Stimulated activated memory B cell treated with anti-CD40 and anti-IgM and Interleukin-4, amounts not matched to agents 10 μg/mL and 1 μg/mL and 100 μg/mL, for 72 hours (primary cell): ENCODE measurements at places on chromosomes 4 and X.
A peak's percentile ranks its signal among the peaks of the same experiment; 100 is the strongest.

- no peak for ATAC-seq
These were observed 42.2 kb downstream of the SMIM20 start for GRCh38 chr4:25956260-25956659.

DNA sequence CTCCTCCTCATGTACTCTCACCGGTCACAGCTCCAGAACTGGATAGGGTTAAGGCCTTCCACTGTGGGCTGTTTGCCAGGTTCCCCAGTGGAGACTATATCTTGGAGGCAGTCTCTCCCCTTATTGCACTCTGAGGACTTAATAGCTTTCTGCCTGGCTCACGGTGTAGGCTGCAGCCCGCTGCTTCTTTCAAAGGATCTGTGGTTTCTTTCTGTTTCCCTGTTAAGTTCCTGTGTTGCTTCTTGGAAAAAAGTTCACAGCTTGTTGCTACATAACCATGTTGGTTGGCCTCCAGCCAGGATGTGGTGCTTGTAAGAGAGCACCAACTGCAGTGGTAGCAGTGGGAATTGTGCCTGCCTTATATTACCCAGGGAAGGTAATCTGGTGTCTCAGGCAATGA lies 24.9 kb upstream of the ZDHHC15 start:
- ATAC-seq = no peak

DNA sequence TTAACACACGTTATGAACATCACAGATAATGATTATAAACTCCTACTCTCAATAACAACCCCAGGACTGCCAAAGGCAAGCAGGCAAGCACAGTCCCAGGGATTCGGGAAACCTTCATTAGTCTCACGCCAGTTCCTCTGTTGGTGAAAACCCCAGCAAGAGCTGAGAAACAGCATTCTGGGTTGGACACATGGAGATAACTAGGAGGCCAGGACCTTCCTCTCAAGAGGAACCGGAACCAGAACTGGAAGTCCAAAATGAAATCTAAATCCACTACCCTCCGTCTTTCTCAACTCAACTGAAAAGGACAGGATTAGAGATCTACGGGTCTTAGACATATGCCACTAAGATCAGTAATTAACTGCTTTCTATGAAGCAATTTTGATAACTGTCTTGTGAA lies 3.8 kb downstream of the VEGFC start:
- no peak for ATAC-seq

DNA sequence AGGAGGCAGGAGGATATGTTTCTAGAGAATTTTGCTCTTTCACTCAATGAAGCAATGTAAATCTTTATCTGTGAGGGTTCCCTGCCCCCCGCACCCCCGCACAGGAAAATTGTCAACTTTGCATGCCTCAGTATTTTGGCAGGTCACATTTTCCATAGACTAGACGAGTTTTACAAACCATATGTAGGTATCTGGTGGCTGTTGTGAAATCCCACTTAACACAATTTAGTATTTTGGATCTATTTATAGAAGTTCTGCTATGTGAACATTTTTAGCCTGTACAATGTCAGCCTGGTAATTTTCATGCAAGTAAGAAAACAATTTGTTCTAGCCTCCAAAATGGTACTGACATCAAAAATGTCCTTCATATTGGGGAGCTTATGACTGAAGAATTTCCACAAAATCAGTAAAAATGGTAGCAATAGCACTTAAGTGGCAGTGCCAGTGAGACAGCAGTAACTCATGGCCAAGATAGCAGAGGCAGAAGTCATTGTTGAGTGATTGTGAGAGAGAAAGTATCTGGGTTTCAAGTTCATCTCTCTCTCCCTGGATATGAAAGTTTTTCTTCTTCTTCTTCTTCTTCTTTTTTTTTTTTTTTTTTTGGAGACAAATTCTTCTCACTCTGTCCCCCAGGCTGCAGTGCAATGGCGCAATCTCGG lies 12.4 kb upstream of the FRYL start:
- peak; percentile 70 for ATAC-seq

GRCh38 chr4:78323439-78323838 lies 228.1 kb upstream of the ANXA3 start:
- ATAC-seq = no peak

DNA sequence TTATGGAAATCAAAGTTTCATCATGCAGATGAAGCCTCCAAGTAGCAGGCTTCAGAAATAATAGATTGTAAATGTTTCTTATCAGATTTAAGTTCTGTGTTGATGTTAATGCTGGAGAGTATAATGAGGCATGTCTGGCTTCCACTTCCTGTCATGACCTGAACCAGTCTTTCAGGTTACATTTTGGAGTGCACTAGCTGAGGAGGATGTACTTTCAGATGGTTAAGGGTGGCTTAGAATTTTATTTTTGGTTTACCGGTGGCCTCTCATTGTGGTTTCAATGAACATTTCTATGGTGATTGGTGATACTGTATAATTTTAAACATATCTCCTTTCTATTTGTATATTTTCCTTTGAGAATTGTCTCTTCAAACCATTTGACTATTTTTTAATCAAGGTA lies 890.4 kb downstream of the SH3BGRL start:
- no peak for ATAC-seq

- ATAC-seq = no peak
These were observed 12.7 kb downstream of the TAB3 start for GRCh38 chrX:30876367-30876766.

GRCh38 chr4:1225272-1226143 lies 23.4 kb downstream of the CTBP1 start:
- ATAC-seq = no peak

GRCh38 chr4:170047771-170048354 lies 21.7 kb upstream of the MFAP3L start:
- ATAC-seq = no peak

- ATAC-seq = no peak
These were observed 38.5 kb downstream of the ABCG2 start for GRCh38 chr4:88119943-88120342.

DNA sequence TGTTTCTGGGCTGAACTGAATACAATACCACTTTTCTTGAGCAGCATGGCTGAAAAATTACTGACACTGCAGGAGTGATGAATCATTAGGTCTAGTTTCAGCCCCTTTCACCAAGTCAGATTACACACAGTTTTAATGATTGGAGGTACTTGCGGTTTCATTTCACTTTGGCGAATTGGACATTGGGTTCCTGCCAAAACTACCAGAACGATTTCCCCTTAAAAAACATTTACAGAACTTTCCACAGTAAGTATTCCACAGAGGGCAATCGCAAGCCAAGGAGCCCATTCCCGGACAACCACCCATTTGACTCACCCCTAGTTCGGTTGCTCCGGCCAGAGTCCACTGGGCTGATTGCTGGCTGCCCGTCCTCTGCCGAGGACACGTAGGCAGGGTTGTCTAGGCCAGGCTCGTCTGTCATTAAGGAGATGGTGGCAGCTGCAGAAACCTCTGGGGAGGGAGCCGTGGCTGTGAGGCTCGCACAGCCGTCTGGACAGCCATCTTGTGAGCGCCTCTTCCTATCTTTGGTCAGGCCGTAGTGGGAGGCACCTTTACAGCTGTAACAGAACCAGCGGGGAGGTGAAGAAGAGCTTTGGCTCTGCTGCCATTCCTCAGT lies 83.5 kb downstream of the LNX1 start:
- no peak for ATAC-seq

DNA sequence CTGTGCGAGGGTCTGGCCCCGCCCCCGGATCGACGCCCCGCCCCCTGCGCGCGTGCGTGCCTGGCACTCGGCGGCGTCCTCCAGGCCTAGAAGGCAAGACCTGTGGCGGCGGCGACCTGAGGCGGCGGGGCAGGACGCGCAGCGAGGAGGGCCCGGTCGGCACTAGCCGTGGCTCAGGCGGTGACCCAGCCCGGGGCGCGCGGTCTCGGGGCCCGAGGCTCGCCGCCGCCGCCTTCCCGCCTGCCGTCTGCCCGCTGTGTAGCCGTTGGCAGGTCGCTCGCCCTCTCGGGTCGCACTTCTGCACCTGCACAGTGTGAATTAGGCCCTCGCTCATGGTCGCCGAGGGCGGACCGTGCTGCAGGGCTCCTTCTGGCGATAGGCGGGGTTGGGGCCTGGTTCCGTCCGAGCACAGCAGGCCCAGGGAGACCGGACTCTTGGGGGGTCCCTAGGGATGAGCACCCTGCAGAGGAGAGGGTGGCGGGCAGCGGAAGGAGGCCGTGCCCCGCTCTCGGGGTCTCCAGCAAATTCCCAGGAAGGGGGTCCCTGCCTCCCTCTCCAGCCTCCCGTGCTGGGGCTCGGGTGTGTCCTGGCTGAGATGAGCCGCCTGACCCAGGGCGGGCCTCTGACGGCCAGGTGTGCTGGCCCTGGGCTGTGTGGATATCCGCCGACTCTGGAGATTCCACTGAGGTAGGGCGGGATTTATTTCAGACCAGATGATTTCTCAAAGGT lies 557 bp upstream of the FAM53A start:
- peak; percentile 24 for ATAC-seq

DNA sequence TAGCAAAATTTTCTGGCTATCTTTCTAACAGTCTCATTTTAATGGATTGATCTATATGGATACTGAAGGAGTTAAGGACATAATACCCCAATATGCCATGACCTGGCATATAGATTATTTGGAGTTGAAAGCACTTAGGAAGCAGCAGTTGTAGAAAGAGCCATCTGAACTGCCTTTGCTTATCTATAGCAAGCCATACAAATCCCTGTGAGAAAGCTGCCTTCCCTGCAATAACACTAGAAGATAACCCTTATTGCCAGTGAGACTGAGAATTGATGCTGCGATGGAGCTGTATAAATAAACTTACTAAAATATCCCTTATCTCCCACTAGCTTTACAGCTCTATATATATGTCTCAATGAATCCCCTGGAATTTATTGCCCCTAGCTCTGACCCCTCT lies 346.3 kb downstream of the TECRL start:
- no peak for ATAC-seq

DNA sequence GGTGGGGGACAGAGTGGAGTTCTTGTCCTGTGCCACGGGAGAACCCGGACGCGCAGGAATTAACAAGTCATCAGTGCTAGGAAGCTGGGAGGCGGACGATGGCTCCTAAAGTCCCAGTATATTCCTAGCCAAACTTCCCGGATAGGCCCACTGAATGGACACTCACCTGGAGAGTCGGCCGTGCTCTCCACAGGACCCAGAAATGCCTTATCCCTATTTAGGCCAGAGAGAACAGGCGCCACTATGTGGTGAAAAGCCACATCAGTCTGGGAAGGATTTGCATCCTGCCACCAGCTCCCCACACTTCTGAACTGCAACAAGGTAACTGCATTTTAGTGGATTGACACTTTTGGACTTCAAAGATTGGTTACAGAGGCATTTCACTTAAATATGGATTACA lies 1.1 kb downstream of the CFAP299 start:
- no peak for ATAC-seq

GRCh38 chr4:171334549-171334948 lies 478.7 kb upstream of the GALNTL6 start:
- peak; percentile 80 for ATAC-seq

GRCh38 chr4:83109480-83110222 lies 4.9 kb downstream of the PLAC8 start:
- ATAC-seq = peak; percentile 78

DNA sequence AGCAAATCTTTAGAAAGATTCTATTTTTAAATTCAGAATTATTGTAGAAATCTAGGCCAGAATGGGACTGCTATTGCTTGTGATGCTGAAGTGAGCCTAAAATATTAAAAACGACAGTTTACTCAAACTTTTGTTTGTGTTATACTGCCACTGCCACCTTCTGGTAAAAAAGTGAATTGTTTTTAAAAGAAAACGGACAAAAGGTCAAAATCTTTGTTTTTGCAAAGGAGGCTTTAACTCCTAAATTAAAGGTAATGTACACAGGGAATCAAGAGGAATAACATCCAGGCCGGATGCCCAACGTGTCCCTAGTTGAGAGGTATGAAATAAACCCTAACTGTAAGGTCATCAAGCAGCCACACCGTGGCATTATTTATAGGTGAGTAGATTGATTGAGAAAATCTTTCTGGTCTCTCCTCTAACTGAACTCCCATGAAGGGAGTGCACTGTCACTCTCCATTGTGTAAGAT lies 338.3 kb upstream of the GALNT7 start:
- no peak for ATAC-seq

- ATAC-seq = no peak
These were observed 3.7 kb downstream of the TAF7L start for GRCh38 chrX:101287402-101287801.

GRCh38 chr4:85243857-85244256 lies 231.1 kb upstream of the ARHGAP24 start:
- ATAC-seq = no peak

GRCh38 chrX:42975906-42976305 lies 197.9 kb upstream of the PPP1R2C start:
- ATAC-seq = no peak

- no peak for ATAC-seq
These were observed 16.0 kb downstream of the TXK start for GRCh38 chr4:48118081-48118480.

DNA sequence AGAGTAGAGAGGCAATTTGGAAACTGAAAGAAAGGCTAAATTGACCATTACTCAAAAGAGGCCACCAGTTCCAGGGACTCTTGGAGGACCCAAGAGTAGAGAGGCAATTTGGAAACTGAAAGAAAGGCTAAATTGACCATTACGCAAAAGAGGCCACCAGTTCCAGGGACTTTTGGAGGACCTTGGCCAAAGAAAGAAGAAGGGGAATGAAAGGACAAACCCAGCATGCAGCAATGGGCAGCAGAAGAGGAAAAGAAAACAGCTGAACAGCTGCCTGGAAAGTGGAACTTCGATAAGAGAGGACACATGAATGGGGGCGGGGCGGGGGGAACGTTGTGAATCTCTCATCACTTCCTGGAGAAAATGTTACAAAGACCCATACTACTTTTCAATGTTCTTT lies 80.8 kb downstream of the PALLD start:
- ATAC-seq = no peak

DNA sequence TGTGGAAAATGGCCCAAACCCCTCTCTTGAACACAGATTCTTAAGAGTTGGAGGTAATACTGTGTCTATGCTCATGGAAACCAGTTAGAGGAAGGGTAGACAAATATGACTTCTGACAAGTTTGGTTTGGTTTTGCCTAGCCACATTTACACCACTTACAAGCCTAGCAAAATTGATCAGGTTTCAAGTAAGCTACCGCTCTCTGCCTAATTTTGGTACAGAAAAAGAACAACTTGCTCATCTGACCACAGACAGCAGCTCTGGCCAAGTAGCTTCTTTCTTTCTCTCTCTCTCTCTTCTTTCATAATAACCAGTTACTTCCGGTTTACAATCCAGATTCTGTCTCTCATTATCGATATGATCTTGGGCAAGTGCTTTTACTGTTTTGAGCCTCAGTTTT lies 260.0 kb downstream of the GLUD2 start:
- ATAC-seq = no peak

DNA sequence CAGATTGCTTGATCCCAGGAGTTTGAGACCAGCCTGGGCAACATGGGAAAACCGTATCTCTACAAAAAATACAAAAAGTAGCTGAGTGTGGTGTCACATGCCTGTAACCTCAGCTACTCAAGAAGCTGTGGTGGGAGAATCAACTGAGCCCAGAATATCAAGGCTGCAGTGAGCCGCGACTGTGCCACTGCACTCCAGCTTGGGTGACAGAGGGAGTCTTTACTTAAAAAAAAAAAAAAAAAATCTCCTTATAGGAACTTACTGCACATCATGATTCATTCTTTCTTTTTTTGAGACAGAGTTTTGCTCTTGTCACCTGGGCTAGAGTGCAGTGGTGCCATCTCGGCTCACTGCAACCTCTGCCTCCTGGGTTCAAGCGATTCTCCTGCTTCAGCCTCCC lies 24.3 kb downstream of the UPF3B start:
- ATAC-seq = no peak
